Transverse colon (tissue), 4 donors: ENCODE measurements at places on chromosomes 7 and 10. TPM values are rescaled to one million over a fixed set of nuclear protein-coding genes. Genes with fewer than 3 reads are reported as not detected.

Gene SRRM3
- total RNA-seq = 1.4 TPM

Gene TEX47
- not detected for total RNA-seq

Gene FXYD4
- total RNA-seq = not detected

Gene HABP2
- not detected for total RNA-seq

GRCh38 chr7:41886901-41887311 is 184.0 kb upstream of the INHBA start:
- DNase-seq = peak; percentile 73

DNA sequence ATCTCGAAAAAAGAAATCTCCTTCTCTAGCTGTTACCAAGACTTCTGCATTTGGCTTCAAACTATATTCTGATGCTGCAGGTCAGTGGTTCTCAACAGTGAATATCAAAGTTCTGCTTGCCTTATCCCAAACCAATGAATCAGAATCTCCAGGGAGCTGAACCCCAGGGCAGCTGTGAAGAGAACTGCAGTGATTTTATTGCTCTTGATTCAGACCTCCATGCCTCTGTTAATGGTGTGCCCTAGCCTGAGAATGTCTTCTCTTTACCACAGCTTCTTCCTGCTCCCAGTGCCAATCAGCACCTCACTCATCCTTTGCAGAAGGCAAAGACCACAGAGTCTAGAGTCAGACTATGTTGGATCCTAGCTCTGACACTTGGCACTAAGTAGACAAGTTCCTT is 46.2 kb upstream of the MRLN start:
- DNase-seq = no peak

- DNase-seq = no peak
Measured at GRCh38 chr7:55427800-55428199, 62.7 kb downstream of the LANCL2 start.

DNA sequence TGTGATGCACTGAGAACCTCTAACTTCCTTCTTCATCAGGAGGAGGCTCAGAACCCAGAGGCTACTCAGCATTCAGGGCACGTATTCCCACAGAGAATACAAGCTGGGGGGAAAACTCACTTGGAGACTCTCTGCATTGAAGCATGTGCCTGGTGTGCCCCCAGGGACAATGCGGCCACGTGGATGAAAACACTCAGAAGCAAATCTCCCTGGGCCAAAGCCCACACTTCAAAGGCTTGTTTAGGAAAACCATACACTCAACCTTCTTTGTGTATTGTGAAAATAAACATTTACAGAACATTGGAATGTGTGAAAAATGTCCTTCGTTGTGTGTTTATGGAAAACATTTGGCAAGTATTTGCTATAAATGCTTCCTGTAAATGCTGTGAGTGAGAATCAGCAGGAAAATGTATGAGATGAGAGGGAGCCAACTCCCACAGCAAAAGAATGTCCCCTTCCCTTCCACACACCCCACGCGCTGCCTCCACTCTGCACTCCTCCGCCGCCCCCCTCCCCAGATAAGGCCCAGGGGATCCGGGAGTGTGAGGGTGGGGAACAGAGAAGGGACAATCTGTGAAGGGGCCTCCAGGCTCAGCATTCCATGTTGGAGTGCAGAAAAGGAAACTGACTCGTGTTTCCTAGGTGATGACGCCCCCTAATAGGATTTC is 339.5 kb downstream of the ELMO1 start:
- DNase-seq = no peak

Gene EXOC6
- total RNA-seq = 11.3 TPM
